Activated CD4-positive, alpha-beta memory T cell treated with anti-CD3 and anti-CD28 coated beads for 36 hours (primary cell): ENCODE measurements at places on chromosomes 3 and 15. TPM values are rescaled to one million over a fixed set of nuclear protein-coding genes. Genes with fewer than 3 reads are reported as not detected.

The GXYLT2 gene
- not detected for total RNA-seq

GRCh38 chr3:12638105-12638504 is 25.8 kb downstream of the RAF1 start:
- no peak for DNase-seq

DNA sequence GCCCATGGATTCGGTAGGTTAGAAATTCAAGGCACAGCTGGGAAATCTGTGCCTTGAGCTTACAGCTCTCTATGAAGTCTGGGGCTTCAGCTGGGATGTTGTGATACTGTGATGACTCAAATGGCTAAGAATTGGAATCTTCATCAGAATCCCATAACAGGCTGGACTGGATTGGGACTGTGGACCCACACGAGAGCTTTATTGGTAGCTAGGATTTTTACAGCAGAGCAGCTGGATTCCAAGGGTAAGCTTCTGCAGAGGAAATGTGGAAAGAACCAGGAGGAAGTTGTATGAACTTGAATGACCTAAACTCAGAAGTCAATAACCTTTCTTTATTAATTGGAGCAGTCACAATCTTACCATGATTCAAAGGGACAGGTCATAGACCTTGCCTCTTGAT is 1187.1 kb downstream of the ROBO1 start:
- DNase-seq, result no peak

- DNase-seq, result peak; percentile 82
These were observed 29.2 kb upstream of the CYP11A1 start for GRCh38 chr15:74396445-74397238.

DNA sequence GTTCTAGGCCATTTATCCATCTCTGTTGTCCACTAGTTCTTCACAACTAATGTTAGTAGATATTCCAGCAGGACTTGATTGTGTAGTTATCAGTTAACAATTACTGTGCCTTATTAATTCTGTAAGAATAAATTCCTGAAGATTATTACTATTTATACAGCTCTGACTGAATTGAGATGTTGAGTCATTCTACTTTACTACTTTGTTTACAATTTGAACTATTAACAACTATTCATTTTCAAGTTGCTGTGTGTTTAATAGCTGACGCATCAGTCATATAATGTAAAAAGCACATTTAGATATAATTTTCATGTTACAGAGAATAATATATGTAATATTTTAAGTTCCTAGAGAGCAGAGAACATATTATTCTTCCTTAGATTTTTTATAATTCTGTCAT is 21.1 kb downstream of the DZIP3 start:
- DNase-seq, result no peak

The SPTBN5 gene
- total RNA-seq, result 1.6 TPM

DNA sequence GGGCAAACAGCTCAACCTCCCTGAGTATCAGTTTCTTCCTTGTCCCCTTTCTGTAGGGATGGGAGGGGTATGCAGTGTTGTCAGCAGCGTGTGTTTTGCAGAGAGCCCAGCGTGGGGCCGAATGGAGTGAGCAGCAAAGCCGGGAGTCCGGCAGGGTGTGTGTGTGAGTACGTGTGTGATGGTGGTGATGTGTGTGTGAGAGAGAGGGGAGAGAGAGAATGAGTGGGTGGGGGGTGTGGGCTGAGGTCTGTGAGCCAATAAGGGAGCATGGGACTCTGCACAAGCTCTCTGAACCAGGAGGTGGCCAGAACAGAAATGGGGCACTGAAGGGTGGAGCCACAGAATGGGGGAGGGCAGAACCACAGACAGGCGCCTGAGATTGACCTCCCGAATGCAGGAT is 43.8 kb downstream of the IFT122 start:
- no peak for DNase-seq

GRCh38 chr3:41102053-41102556 is 97.2 kb upstream of the CTNNB1 start:
- no peak for DNase-seq

GRCh38 chr15:95127356-95127755 is 896.0 kb downstream of the MCTP2 start:
- no peak for DNase-seq

DNA sequence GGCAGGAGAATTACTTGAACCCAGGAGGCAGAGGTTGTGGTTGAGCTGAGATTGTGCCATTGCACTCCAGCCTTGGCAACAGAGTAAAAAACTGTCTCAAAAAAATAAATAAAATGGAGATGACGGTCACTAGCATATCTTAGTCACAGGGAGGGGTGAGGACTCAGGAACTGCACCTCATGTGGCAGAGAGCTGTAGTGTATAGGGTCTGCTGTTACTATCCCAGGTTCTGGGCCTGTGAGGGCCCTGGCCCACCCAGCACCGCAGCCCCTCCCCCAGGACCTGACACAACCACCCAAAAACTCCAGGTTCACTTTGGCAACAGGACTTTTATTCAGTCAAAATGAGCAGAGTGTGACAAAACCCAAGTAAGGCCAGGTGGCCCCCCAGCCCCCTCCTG is 22.3 kb downstream of the RNU5B-1 start:
- DNase-seq, result no peak

- no peak for DNase-seq
These were observed 24.1 kb downstream of the PIGB start for GRCh38 chr15:55343168-55343567.

DNA sequence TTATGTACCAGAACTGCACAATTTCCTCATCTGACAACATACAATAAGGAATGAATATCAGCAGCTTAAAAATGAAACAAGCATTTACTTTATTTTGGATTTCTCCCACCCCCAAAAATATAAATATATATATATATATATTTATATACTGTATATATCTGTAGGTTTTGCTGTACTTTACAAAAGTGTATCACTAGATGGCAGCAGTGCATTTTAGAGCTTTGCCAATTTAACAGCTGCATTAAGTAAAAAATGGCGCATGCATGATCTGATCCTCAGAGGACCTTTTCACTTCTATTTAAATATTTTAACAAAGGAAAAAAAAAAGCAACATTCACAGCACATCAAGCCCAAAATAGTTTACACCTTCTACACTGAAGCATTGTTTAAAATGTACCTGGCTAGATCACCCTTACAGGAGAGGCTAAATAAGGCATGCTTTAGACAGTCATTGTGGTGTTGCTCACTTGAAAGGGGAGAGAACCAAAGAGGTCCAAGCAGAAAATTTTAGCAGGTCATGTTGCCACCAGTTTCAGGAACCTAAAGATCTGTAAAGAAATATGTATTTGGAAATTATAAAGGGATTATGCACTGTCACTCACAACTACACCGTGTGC is 72.6 kb downstream of the NPTN start:
- no peak for DNase-seq
